AG09309 (cell line): ENCODE measurements at places on chromosomes 4 and X.

GRCh38 chr4:186485561-186486062, 69.8 kb downstream of the MTNR1A start:
- no peak for DNase-seq

DNA sequence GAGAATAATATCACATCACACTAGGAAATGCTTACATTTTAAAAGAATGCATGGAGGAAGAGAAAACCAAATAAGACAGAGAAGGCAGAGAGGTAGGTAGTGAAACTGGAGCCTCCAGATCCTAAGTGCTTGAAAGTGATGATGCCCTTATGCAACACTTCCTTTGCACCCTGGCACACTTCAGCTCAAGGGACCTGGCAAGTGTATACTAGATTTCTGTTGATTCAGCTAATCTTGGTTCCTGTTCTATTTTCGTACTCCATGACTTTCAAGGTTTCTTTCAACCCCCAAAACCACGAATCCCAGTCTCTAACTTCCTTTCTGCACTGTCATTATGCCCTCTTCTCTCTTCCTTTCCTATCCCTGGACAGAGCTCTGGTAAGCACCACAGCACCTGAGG, 36.9 kb upstream of the SH3KBP1 start:
- no peak for DNase-seq

- DNase-seq: no peak
These were observed 19.1 kb downstream of the SH3BP2 start for GRCh38 chr4:2811830-2812611.

DNA sequence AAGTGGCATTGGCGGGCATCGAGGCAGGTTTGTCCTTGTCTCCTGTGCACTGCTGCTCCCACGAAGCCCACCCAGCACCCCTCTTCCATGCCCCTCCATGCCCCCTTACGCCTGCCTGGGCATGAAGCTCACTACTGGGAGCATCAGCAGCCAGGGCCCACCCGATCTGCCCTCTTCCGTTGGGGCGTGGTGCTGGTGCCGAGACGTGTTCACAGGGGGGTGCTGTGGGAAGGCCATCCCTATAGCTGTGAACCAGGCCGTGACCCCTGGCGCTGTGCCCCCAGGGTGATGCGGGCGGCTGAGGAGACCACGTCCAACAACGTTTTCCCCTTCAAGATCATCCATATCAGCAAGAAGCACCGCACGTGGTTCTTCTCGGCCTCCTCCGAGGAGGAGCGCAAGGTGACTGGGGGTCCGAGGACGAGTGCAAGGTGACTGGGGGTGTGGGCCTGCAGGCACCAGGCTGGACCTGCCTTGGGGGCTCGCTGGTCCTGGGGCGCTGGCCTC, 19.3 kb upstream of the ADD1 start:
- DNase-seq: no peak

DNA sequence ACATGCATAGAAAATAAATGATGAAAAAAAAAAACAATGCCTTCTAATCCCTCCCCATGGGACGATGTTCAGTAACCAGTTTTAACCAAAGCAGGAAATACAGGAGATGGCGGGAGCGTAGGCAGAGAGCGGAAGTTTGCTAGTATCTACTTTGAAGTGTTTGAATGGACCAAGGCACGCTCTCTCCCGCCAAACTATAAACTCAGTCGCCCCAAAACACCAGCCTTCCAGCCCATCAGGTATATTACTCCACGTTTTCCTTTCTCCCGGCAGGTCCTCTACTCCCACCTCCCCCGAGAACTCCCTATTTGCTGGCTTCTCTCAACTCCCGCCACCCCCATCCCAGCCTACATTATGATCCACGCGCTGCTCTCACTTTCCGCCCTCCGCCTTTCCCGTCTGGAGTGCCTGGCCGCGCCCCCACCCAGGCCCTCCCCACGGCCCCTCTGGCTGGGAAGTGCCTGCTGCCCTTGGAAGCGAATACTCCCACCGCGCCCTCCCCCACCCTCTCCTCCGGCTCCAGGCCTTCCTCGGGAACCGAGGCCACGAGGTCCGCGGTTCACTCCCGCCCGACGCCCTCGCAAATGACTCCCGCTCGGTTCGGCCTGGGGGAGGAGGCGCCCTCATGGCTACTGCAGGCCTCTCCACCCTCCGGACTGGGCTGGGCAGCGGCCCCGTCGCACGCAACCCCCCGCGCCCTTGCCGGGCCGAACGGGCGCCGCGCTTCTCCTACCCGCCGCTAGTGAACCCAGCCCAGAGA, 723 bp downstream of the DHX15 start:
- DNase-seq: no peak

- no peak for DNase-seq
These were observed 39.2 kb downstream of the TSPAN5 start for GRCh38 chr4:98619180-98619579.
